Ascending aorta (tissue), 2 donors: ENCODE measurements at places on chromosomes 7 and 10. TPM values are rescaled to one million over a fixed set of nuclear protein-coding genes. Genes with fewer than 3 reads are reported as not detected.

ABCB1 gene
- 5.5 TPM for total RNA-seq

- DNase-seq: no peak
Measured at GRCh38 chr7:20352573-20353306, 22.0 kb downstream of the ITGB8 start.

GRCh38 chr7:21754963-21755362 lies 190.7 kb downstream of the CDCA7L start:
- no peak for DNase-seq

- DNase-seq: no peak
Measured at GRCh38 chr7:2821161-2821841, 22.8 kb downstream of the GNA12 start.

GJD4 gene
- not detected for total RNA-seq

GTF2IRD2 gene
- total RNA-seq: 0.32 TPM

MOGAT3 gene
- not detected for total RNA-seq
